ENCODE measurements at places on chromosomes 1 and 21. TPM values are rescaled to one million over a fixed set of nuclear protein-coding genes. Genes with fewer than 3 reads are reported as not detected.
A peak's percentile ranks its signal among the peaks of the same experiment; 100 is the strongest.

DNA sequence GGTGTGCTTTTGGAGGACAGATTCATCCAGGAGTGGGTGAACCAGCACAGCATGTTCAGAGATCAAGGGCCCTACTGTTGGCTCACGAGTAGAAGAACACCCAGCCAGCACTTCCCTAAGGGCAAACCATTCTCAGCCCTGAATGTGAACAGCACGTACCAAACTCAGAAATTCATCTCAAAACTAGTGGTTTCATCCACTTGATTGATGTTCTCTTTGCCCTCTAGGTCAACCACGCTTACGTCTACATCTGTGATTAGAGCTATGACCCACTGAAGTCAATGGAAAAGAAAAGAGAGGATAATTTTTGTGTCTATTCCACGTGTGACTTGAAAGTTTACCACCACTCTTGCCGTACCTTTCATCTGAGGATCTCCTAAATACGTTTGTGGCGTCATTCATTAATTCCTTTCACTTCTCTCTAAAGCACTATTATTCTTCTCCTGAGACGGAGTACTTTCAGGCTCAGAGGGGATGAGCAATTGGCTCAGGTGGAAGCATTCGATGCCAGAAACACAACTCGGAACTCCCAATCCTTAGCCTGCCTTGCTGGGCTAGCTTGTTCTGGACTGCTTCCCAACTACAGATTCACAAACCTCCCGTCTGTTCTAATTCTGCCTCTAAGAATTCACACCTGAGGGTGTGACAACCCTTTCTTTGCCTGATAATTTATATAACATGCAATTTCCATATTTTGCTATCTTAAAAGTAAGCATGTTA is 57.3 kb upstream of the HIVEP3 start:
- DNase-seq: no peak

REN gene
- total RNA-seq: not detected

DNA sequence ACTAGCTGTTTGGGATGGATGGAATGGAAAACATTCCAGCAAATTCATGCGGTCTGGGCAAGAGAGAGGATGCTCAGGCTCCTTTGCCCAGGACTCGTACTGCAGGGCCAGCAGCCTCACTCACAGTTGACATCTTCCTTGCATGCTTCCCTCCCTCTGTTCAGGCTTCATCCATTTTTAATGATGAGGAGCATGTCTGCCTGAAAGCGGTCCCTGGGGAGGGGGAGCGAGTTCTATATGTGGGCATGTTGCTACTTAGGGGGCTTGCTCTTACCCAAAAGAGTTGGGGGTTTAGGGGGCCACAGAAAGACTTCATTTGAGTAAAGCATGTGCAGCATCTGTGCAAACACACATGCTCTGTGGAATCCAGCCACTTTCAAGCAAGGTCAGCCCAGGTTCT is 98.2 kb downstream of the HMGB4 start:
- DNase-seq: no peak

KRTAP11-1 gene
- not detected for total RNA-seq

CHD5 gene
- 0.25 TPM for total RNA-seq

SPRR2B gene
- total RNA-seq: not detected

CNR2 gene
- not detected for total RNA-seq

ASCL5 gene
- total RNA-seq: not detected

CELA2A gene
- not detected for total RNA-seq

GRCh38 chr1:23533246-23534023 is 2.4 kb upstream of the E2F2 start:
- DNase-seq: no peak

DNA sequence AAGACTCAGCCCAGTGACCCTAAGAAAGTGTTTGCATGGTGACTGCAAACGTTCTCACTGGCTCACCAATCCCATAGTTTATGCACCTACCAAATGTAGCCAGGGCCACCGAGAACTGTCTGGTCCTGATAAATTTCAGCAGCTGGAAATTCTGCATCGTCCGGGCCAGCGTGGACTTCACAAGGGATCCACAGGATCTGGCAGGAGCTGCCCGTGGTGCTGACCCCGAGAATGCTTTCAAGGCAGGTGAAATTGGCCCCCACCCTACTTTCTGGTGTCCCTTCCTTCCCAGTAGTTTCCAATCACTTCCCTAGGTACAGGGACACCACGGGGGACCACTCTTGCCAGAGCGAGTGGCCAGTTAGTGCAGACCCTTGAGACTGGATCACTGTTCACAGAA is 26.2 kb downstream of the UBASH3A start:
- no peak for DNase-seq

GRCh38 chr1:214328770-214329469 is 48.0 kb downstream of the SMYD2 start:
- peak; percentile 89 for DNase-seq

TNFRSF9 gene
- not detected for total RNA-seq

DNA sequence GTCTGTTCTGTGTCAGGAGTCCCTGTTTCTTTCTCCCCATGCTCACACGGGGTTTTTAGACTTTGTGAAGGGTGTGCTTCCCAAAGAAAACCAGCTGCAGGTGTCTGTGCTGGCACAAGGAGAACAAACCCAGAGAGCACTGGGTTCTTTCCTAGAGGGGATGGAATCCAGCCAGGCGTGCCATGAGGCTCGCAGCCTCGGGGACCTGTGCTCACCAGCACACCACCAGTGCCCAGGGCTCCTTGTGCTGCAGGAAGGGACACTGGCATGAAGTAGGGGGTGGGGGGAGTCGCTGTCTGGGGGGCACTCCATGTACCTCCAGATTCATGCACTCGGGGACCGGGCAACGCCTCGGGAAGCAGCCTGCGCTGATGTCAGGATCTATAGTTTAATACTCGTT is 57.9 kb downstream of the AGPAT3 start:
- DNase-seq: peak; percentile 60

DNA sequence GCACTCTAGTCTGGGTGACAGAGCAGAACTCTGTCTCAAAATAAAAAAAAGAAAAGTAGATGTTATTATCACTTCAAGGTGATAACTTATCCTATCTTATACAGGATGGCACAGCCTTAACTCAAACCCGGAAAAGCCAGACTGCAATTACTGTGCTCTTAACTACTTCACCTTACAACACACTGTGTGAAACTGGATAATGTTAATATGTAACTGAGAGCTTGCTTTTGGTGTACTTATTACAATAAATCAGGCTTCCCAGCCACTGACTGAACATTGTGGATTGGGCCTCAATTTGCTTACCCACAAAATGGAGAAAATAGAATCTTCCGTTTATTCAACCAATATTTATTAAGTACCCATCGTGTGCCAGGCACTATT is 1.4 kb downstream of the ORC1 start:
- DNase-seq: no peak

PPT1 gene
- total RNA-seq: 17.7 TPM

- no peak for DNase-seq
These were observed 20.9 kb downstream of the PDXK start for GRCh38 chr21:43739621-43740435.

DNA sequence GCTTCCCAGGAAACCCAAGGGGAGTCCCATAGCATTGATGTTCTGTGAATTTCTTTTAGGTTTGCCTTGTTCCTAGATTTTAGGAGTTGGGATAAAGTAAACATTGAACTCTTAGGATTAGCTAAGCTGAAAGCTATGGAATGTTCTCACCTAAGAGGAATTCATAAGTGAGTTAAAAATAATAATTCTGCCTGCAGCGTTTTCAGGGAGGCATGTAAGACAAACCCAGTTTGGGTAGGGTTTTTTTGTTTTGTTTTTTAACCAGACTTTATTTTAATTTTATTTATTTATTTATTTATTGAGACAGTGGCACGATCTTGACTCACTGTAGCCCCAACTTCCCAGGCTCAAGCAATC is 28.9 kb upstream of the CD101 start:
- DNase-seq: no peak

DNA sequence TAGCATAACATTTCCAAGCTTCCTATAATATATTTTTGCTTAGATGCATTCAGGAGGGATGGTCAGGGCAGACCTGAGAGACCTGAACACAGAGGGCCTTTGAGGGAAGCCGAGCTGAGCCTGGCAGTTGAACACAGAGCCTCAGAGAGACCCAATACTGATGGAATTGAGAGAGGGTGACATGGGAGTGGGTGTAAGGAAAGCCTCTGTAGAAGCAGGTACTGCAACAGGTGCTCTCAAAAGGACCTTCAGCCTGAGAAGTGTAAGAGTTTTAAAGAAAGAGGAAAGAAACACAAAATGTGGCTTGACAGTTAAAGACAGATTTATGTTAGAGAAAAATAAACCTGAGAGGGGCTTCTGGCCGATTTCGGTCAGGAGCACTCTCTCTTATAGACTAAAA is 73.9 kb upstream of the PGBD5 start:
- no peak for DNase-seq

- no peak for DNase-seq
These were observed 9.7 kb upstream of the DHX9 start for GRCh38 chr1:182829285-182829932.

- no peak for DNase-seq
These were observed 6.2 kb upstream of the KCNK2 start for GRCh38 chr1:215076322-215076721.

DNA sequence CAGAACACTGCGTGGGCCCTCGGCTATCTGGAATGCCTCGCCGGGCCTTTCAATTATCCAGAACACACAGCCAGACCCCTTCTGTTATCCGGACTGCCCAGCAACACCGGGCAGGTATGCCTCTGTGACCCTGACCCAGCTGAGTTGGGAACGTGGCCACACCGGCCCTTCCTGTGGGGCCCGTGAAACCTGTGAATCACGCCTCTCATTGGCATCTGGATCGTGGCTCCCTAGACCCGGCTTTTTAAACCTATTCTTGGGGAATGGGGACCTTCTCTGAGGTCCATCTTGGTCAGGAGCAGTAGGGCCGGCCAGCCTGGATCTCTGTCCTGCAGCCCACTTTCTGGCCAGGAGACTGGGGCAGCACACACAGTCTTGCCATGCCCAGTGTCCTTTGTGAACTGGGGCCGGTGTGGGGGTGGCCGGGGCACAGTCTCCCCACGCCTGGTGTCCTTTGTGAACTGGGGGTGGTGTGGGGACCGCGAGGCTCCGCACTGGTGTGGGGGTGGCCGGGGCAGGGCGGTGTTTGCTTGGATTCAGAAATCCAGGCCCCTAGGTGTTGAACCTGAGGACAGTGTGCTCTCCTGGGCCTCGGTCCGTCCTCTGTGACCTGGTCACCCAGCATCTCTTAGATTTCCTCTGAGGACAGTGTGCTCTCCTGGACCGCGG is 11.1 kb downstream of the COL18A1 start:
- peak; percentile 42 for DNase-seq

ZNF695 gene
- not detected for total RNA-seq

DNA sequence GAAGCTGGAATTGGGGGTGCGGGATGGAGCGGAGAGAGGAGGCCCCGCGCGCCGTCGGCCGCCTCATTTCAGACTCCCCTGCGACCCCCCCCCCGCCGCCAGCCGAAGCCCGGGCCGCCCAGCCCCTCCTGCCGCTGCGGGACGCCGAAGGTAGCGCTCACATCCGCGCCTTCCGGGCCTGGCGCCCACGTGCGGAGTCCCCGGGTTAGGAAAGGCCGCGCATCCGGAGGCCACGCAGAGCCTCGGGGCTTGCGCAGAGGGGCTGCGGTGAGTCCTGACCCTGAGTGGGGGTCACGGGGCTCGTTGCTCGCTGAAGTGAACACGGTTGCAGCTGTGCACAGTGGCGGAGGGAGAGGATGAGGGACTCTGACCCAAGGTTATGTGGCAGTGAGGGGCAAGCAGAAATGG is 552 bp upstream of the ZNF496 start:
- DNase-seq: peak; percentile 68

DNA sequence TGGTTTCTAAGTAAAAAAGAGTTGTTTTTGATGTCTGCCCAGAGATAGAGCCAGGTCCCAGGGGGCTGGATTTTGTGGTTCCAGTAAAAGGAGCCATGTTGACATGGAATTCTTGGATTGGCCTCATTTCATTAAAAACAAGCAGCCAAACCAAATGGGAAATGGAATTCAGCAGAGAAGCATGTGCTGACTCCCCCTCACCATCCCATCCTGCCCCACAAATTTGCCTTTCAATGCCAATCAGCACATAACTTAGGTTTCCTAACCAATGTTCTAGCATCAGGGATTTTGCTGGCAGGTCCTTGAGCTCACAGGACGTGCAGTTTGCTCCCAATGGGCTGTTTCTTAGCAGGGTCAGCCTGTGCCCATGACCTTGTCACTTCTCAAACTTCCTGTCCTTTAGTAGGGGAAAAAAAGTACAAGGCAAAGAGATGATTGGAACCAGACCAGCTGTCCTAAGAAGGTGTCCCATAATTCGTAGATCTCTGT is 101.5 kb upstream of the GADD45A start:
- DNase-seq: no peak

GRCh38 chr1:222461941-222462340 is 86.0 kb downstream of the HHIPL2 start:
- DNase-seq: no peak

GRCh38 chr1:27099587-27100334 is 55.2 kb downstream of the SLC9A1 start:
- peak; percentile 78 for DNase-seq

GRCh38 chr21:25373126-25374082 is 233.9 kb downstream of the MRPL39 start:
- DNase-seq: no peak

GRCh38 chr1:114832057-114832456 is 22.6 kb upstream of the SYCP1 start:
- no peak for DNase-seq

GRCh38 chr1:175015243-175015642 is 8.0 kb downstream of the MRPS14 start:
- no peak for DNase-seq

- DNase-seq: no peak
These were observed 125.8 kb downstream of the KAZN start for GRCh38 chr1:14724246-14724645.
